Bronchus fibroblast of lung (primary cell): ENCODE measurements at places on chromosomes 7 and 10. TPM values are rescaled to one million over a fixed set of nuclear protein-coding genes. Genes with fewer than 3 reads are reported as not detected.

Gene CYP3A5
- 0.15 TPM in 1 of 2 replicates, not detected in the other for total RNA-seq

Gene NSMCE4A
- 55.7 and 64.7 TPM in 2 replicates for total RNA-seq

Gene FOXI2
- total RNA-seq: not detected in 2 replicates

Gene TET1
- 1.8 and 2.0 TPM in 2 replicates for total RNA-seq

Gene NFE2L3
- 13.2 and 15.1 TPM in 2 replicates for total RNA-seq

Gene SPOCK2
- total RNA-seq: 0.15 and 0.34 TPM in 2 replicates

Gene OGDHL
- under 0.01 and 0.17 TPM in 2 replicates for total RNA-seq

Gene GHRHR
- total RNA-seq: not detected in 2 replicates

Gene KRIT1
- total RNA-seq: 16.0 and 18.6 TPM in 2 replicates

Gene ITGB8
- 3.3 and 3.9 TPM in 2 replicates for total RNA-seq

Gene OR2A1
- under 0.01 TPM in 2 replicates for total RNA-seq

Gene TLL2
- total RNA-seq: under 0.01 TPM in 1 of 2 replicates, not detected in the other

Gene EBLN1
- not detected in 2 replicates for total RNA-seq

Gene ITPRID1
- not detected in 2 replicates for total RNA-seq

Gene TUBB8
- total RNA-seq: not detected in 2 replicates

Gene FANK1
- 0.59 and 0.84 TPM in 2 replicates for total RNA-seq

Gene OR13A1
- total RNA-seq: not detected in 2 replicates

Gene HOXA11
- not detected in 2 replicates for total RNA-seq

Gene GPC2
- 1.8 and 4.9 TPM in 2 replicates for total RNA-seq

Gene OR2A5
- total RNA-seq: not detected in 2 replicates

Gene RADIL
- total RNA-seq: 2.2 and 3.0 TPM in 2 replicates

Gene PNLIP
- not detected in 2 replicates for total RNA-seq

Gene TRIL
- total RNA-seq: 0.45 and 0.84 TPM in 2 replicates

Gene NPTX2
- 0.45 and 0.50 TPM in 2 replicates for total RNA-seq

Gene PTPRE
- total RNA-seq: 1.0 and 1.7 TPM in 2 replicates

Gene DKK1
- total RNA-seq: 44.4 and 53.1 TPM in 2 replicates

Gene PRF1
- not detected in 2 replicates for total RNA-seq

Gene GPR26
- not detected in 2 replicates for total RNA-seq
